ENCODE measurements at places on chromosomes 1 and 21.

- no peak for DNase-seq
Observed at GRCh38 chr21:21247424-21247823, 249.2 kb downstream of the NCAM2 start.

DNA sequence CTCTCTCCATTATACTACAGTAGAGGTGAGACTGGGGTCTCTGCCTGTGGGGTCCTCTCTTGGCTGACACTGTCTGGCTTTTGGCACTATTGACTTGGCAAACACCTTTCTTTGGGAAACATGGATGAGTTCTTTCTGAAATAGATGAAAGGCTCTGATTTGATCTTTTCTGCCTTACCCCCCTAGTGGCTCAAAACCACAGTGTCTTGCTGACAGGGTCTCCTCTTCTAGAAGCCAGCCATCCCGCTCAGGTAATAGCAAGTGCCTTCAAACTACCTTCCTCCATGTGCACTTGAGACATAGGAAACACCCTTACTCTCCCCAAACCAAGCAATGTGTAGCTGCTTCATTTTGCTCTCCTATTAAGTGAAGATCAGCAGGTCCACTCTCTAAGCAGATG, 260.4 kb downstream of the BRINP2 start:
- DNase-seq = no peak

DNA sequence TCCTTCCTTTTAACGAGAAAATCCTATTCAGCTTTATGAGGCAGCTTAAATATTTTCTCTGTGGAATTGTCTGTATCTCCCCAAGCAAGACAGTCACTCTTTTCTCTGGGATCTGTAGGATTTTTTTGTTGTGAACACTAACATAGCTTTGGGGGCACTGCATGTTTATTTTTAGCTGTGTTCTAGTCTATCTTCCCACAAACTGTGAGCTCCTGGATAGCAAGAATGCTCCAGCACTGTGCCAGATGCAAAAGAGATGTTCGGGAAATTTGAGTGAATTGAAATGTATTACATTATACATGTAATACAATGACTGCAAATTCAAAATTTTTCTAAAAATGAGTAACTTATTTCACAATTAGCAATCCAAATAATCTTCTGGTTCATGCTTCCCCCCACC, 282.2 kb downstream of the PLPP3 start:
- no peak for DNase-seq

DNA sequence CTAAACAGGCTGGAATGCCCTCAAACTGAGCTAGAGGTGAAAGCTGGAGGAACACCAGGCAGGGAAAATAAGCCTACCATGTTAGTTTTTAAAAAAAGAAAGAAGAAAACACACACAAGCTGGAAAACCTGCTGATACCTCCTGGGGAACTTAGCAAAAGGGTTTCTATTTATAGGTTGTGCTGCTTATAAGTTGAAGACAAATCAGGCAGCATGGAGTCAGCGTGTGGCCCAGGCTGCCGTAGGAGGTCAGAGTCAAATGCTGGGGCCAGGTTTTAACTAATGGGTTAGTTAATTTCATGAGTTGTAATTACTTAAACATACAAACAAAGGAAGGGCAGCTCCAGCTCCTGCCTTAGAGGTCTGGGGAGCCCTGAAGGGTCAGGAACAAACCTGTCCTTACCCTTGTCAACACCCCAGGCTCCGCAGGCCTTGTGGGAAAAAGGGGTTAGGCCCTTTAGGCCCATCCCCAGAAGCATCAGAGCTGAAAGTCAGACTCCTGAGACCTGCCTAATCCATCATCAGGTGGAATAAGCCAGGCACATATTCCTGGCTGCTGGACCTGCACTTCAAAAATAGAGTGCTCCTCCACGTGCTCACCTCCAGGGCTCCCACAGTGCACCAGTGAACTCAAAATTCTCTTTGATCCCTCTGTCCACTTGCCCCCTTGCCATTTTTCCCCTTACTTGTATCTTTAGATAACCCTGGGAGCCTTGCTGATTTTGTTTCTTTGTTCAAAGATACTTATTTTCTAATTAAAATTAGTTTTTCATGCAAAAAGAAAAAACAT, 59.7 kb downstream of the BRINP2 start:
- DNase-seq = no peak

- DNase-seq = no peak
Observed at GRCh38 chr1:245987219-245987545, 519.9 kb downstream of the SMYD3 start.

DNA sequence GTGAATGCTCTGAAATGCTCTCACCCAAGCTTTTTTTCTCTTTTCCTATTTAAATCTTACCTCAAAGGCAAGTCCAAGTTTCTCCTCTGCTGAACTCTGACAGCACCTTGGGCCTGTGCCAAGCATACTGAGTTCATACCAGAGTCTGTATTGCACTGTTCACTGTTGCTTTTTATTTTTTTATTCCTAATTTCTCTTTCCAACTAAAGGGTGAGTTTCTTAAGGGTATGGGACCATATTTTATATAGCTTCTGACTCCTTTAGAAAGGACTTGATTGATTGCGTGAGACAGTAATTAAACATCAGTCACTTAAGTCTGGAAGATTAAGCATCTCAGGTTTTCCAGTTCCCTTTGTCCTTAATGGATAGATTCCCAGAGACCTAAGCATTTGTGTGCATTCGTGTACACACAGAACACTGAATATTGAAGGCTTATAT, 69.9 kb downstream of the CACHD1 start:
- no peak for DNase-seq

- no peak for DNase-seq
Observed at GRCh38 chr1:227884370-227885134, 63.2 kb downstream of the WNT9A start.

DNA sequence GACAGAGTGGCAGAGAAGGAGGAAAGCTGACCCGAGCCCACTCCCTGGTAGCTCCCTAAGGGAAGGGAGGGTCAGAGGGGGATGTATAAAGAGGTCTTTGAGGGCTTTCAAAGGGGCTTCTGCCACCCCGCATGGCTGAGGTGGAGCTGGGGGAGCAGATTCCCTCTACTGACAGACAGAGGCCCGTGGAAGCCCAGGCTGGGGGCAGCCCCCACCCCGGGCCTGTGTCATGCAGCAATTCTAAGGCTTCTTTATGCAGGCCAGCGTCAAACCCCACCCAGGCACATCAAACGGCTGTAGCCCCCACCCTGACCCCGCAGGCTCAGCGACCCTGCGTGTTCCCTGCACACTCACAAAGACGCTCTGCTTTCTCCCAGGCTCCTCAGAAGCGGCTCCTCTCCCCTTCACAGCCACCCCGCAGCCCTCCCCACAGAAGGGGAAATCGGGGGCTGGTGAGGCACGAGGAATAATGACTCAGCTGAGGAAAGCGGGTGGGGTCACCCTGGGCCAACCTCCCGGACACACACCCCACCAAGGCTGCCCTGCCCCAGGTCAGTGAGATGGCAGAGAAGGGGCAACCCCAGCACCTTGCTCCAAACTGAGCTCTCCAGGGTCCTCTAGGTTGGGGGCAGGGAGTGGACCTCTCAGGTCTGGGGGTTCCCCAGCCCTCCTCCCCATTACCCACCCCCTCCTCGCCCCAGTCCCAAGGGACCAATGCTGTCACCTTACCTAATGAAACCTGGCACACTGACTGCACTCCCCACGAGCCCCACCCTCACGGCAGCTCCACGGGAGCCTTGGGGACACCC, 10.8 kb downstream of the SLC45A3 start:
- DNase-seq = no peak

GRCh38 chr1:88230126-88230525, 453.9 kb upstream of the PKN2 start:
- DNase-seq = no peak

DNA sequence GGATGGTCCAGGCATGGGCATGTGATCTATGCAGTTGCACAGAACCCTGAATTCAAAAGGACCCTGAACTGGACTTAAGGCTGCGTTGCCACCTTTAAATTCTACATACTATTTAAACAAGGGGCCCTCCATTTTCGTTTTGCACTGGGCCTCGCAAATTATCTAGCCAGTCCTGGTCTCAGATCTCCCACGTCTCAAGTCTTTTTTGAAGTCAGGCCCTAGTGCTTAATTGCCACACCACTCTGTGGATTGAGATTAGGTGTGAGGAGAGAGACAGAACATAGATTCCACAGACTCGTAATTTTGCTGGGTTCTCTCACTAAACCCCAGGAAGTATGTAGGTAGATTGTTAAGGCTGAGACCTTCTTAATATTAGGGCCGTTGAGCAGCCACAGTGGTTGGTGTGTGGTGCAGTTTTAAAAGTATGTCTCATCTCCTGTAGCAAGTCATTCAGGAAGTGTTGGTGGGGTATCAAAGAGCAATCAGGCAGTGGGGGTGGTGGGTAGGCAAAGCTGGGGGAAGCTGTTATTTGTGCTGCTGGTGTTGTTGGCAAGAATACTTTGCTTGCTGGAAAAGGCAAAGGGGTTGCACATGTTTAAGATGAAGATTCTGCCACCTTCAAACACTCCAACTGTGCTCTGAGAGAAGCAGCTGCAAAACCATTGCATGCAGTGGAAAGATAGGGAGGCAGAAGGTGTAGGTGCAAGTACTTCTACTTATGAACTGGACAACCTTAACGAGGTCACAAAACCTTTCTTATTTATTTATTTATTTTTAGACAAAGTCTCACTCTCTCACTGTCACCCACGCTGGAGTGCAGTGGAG, 11.2 kb downstream of the CD84 start:
- DNase-seq = no peak

DNA sequence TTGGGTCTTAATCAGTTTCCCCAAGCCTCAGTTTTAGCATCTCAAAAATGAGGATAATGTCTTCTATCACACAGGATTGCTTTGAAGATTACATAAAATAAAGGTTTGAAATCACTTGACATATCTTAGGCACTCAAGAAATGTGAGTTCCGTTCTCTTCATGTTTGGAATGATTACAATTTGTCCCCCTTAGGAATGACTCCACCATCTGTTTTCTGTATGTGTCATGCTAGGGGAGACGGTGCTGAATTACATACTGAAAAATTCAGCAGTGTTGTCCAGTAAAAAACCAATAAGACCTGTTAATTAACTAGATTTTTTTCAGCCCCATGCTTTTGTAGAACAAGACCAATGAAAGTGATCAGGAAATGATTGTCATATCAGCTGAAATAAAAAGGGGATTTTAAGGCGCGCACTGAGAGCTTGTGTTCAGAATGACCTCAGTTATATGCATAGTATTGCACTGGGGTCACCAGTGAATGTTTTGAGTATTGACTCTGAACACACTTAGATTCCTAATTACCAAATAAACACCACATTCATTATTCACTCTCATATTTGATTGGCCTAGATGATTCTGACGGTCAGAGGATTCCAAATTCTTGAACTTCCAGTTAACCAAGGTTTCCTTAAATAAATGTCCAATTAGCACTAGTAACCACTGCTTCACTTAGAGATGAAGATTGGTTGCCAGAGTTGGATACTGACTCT, 114.5 kb upstream of the KCNK2 start:
- DNase-seq = no peak

- DNase-seq = no peak
Observed at GRCh38 chr21:32742396-32742795, 14.6 kb upstream of the SYNJ1 start.

DNA sequence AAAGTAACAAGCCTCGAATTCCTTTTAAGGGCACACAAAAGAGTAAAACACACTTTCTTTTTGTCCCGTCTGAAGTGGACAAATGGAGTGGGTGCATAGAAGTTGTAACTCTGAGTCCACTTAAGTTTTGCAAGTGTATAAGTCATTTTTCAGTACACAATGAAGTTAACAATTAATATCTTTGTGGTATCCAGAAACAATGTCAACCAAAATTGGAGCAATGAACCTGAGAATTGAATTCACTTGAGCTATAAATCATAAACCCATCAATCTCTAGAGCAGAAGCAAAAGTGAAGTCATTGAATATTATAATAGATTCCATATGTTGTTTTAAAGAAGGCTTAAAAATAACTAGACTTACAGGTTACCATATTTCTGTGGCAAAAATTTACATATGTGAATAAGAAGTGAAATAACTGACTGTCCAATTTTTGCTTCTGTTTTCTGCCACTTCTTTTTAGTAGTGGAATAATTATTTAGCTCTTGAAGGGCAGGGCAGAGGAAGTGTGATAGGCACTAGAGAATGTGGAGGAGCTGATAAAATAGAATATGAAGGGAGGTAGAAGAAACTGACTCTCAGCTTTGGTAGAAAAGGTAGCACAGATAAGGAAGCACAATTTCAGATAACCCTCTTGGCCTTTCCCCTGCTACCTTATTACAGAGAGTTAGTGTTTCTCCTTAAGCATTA, 73.9 kb upstream of the RGL1 start:
- DNase-seq = no peak

DNA sequence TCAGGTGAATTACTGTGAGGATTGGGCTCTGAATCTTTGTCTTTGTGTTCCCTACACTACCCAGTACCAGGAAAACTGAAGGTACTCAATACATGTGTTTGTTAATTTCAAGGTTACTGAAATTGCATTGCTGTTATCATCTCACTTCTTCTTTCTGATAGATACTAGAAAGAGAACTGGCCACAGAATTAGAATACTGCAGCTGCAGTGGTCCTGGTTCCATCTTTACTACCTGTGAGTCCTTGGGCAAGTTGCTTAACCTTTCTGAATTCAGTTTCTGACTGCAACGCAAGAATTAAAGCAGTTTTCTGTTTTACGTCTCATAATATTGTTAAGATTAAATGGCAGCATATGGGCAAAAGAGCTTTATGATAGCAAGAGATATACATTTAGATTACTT, 263.5 kb downstream of the LMO4 start:
- no peak for DNase-seq

- DNase-seq = no peak
Observed at GRCh38 chr1:25620701-25621350, 4.2 kb downstream of the MAN1C1 start.

GRCh38 chr1:15304708-15305467, 57.9 kb downstream of the FHAD1 start:
- DNase-seq = peak; percentile 58

DNA sequence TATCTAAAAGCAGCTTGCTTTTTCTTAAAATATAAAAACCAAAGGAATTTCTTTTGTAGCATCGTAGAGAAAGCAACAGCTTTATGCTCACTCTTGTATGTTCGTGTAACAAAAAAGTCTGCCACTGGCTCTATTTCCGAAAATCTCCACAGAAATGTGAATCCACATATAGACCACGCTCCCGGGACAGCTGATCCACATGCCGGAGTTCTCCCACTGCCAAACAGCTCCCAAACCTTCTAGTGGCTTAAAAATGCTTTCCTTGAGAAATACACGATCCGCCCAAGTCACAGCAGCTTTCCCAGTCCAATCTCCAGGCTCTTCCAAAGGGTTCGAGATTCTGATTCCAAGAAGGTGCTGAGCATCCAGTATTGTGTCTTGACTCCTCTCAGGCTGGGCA, 29.3 kb downstream of the PCSK9 start:
- DNase-seq = no peak

DNA sequence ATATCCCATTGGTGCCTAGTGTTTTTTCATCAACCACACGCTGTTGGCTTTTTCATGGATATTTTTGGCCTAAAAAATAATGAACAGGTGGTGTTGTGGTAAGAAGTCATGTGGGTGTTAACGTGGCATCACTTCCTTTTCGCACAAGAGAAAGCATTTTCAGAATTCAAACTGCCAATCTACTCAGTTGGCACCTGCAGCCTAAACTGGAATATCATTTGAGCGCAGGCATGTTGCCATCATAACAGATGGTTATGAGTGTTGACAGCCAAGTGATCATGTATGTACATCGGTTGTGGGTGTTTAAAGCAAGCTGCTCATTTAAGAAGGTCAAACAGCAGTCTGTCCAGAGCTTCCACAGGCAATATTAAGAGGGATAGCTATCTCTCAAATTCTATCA, 1963.0 kb downstream of the NCAM2 start:
- DNase-seq = no peak
